ENCODE measurements at places on chromosomes 1 and 21.
A peak's percentile ranks its signal among the peaks of the same experiment; 100 is the strongest.

DNA sequence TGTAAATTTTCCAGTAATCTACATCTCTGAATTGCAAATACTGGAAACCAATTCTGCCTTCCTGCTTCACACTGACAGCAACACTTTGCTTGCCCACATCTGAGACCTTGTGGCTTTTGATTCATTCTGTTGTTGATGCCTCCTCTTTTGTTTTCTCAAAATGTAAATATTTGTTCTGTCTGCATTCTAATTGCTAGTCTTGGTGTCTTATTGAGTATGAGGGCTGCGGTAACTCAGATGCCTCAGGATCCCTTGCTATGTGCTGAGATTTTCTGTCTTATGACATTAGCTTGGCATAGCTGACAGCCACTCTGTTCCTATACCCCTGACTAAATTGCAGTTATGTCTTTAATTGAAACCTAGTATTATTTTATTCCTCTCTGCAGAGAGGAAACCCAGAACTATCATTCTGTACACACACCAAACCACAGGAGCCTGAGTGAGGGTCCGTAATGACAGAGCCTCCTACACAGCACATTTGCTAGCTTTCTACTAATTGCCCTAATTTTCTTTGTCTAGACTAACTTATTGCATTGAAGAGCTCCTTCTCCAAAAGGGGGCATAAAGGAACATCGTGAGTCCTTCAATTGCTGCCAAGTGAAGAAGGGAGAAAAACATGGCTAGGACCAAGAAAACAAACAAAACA is 72.1 kb downstream of the GREM2 start:
- no peak for DNase-seq

DNA sequence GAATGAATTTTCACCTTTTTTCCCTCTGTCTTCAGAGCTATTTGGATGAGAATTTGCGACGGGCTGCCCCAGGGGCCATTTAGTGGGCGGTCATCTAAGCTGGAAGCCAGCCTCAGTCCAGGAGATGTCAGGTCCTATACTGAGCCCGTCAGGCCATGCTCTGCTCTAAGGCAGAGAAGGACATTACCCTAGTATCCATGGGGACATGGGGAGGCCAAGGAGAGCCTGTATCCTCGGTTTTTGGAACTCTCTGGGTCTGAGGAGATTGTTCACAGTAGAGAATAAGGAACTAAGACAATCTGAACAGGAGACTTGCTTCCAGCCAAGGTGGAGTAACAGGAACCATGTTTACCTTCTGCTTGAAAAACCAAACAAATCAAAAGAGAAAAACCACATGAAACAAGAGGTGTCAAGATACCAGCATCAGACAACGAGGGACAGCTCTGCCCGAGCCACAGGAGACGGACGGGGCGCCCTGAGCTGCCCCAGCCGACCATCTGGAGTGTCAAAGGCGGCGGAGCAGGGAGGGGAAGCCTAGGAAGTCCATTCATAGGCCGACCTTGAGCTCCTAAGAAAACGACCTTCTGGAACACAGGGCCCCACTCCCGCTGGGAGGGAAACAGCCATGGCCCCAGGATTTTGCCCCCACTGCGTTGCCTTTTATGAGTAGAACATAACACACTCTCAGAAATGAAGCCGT is 20.0 kb upstream of the ADARB1 start:
- no peak for DNase-seq

- DNase-seq = no peak
Measured at GRCh38 chr1:154012129-154012528, 21.6 kb downstream of the RPS27 start.

- DNase-seq = peak; percentile 74
Measured at GRCh38 chr1:78070758-78071157, 25.0 kb downstream of the GIPC2 start.

GRCh38 chr1:153352523-153352922 is 3.9 kb upstream of the PGLYRP4 start:
- peak; percentile 53 for DNase-seq

GRCh38 chr21:31538816-31539215 is 120.7 kb upstream of the SOD1 start:
- DNase-seq = no peak

DNA sequence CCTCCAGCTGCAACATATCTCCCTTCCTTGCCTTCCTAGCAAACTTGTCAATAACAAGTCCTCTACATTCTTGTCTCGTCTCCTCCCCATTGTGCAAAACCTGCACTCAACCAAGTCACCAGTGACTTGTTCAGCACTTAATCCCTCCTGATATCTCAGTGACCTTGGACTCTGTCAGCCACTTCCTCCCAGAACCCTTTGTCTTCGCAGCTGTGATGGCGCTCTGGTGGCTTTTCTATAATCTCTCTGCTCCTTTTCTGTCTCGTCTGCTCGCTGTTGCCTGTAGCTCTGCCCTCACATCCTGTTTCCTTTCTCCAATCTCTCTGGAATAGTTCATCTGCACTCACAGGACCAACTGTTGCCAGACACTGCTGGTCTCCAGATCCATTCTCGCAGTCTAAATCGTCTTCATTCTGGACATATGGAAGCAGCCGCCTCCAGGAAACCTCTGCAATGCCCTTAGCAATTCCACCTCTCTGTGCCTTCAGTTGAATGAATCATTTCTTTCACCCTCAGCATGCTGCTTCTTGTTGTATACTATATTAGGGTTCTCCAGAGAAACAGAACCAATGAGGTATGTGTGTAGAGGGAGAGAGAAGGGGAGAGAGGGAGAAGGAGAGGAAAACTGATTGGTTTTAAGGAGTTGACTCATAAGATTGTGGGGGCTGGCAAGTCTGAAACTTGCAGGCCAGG is 17.4 kb upstream of the IFNAR2 start:
- no peak for DNase-seq

DNA sequence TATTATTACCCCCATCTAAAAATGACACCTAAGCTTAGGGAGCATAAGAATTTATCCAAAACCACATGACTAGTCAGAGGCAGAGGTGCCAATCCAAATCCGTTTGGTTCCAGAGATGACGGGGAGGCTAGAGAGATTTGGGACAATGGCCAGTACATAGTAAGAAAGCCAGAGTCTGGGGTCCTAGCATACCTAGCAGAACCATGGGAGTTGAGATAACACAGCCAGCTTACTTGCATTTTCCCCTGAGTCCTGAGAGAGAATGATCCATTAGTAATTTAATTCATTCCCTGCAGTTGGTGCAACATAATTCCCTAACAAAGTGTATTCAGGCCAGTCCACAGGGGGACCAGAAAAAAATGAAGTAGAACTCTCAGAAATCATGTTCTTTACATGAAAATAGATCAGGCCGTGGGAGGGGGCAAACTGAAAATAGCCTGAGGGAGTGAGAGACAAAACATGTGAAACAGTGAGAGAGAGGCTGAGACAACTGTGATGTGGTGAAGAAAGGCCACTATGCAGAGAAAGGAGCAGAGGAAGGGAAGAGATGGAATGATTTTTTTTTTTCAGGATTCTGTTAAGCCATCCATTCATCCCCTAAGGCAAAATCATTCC is 243.3 kb downstream of the BRINP2 start:
- DNase-seq = no peak

- DNase-seq = no peak
Measured at GRCh38 chr1:2115702-2116341, 65.6 kb downstream of the PRKCZ start.

DNA sequence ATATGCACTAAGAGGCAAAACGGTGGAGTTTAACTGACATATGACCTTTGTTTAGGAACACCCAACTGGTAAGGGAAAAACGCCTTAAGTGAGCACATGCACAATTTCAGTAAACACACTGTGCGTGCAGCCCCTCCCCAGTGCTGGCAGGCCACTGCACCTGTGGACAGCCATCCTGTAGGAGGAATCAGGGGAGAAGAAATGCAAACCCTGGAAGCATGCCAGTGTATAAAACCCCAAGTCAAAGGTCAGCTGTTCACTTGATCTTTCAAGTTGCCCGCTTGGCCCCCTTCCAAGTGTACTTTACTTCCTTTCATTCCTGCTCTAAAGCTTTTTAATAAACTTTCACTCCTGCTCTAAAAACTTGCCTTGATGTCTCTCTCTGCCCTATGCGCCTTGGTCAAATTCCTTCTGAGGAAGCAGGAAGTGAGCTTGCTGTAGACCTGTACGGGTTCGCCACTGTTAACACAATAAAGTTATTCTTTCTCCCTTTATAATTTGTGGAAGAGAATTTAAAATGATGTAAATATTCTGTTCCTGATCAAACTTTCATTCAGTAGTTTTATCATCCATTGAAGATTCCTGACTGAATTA is 31.8 kb downstream of the USP25 start:
- no peak for DNase-seq

GRCh38 chr1:245869847-245870246 is 637.2 kb downstream of the SMYD3 start:
- no peak for DNase-seq

- DNase-seq = no peak
Measured at GRCh38 chr1:78088015-78088414, 42.2 kb downstream of the GIPC2 start.

- DNase-seq = peak; percentile 73
Measured at GRCh38 chr1:79355090-79355489, 348.6 kb upstream of the ADGRL4 start.

GRCh38 chr1:230423951-230424350 is 2.2 kb downstream of the PGBD5 start:
- no peak for DNase-seq

DNA sequence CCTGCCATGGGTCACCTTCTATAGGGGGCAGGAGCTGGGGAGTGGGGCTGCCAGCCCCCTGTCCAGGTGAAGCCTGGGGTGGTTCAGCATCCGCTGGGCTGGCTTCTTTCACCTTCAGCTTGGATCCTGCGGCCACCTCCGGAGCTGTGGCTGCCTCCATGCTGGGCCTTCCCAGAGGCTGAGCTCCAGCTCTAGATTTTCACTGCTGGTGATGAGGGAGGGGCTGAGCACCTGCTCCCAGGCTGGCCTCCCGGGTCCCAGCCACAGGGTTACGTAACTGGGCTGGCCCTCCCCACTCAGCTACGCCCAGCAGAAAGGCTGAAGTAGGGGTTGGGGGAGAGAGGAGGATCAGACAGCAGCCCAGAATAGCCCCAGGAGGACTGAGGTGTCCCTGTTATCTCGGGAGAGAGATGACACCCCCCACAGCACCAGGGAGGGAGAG is at the start of gene MYBPHL:
TSS of gene MYBPHL (minus strand) at position 180 of the 442 bp plus-strand sequence. CDS start at position 160, 20 bp downstream.
- no peak for DNase-seq

GRCh38 chr1:116827607-116828105 is 73.4 kb downstream of the CD2 start:
- no peak for DNase-seq

- DNase-seq = peak; percentile 27
Measured at GRCh38 chr1:202571719-202572339, 138.4 kb downstream of the SYT2 start.

GRCh38 chr1:32623775-32624174 is 26.6 kb downstream of the ZBTB8OS start:
- DNase-seq = no peak

GRCh38 chr1:98452162-98452561 is 209.4 kb upstream of the SNX7 start:
- DNase-seq = no peak

DNA sequence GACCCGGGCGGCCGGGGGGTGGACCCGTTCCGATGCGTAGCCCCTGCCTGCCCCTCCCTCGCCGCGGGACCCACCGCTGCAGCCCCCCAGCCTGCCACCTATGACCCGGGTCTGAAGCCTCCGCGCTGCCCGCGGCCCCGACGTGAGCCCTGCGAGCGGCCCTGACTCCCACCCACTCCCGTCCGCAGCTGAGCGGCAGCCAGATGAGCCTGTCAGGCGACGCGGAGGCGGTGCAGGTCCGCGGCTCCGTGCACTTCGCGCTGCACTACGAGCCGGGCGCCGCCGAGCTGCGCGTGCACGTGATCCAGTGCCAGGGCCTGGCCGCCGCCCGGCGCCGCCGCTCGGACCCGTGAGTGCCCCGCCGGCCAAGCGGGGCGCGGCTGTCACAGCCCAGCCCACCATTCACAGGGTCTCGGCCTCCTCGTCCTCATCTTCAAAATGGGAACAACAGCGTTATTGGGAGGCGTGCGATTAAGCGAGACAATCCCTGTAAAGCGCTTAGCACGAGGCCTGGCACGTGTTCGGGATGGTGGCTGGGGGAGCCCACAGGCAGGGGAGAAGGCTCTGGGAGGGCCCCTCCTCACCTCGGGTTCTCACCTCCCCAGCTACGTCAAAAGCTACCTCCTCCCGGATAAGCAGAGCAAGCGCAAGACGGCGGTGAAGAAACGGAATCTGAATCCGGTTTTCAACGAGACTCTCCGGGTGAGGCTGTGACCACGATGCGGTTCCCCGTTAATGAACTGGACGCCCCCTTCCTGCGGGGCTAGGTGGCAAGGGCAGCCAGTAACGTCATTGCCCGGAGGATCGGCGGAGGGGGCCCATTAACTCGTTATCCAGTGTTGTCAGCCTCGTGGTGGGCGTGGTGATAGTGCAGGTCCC is 8.2 kb downstream of the SYTL1 start:
- DNase-seq = peak; percentile 60

DNA sequence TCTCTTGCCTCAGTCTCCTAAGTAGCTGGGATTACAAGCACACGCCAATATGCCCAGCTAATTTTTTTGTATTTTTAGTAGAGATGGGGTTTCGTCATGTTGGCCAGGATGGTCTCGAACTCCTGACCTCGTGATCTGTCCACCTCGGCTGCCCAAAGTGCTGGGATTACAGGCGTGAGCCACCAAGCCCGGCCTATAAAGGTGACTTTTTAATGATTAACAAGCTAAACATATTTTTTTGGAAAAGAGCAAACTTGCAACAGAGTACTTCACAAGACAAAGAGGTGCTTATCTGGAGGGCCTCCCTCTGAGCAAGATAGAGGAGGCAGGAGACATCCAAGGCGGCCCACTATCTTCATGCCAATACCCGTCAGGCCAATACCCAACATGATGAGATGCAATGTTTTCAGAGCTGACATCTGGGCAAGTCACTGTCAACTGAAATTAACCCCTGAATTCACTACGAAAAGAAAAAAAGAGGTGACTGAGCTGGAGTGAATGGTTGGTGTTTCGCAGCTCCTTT is 10.5 kb downstream of the BCAR3 start:
- no peak for DNase-seq

- peak; percentile 63 for DNase-seq
Measured at GRCh38 chr1:219566951-219567947, 45.7 kb downstream of the ZC3H11B start.

GRCh38 chr1:157753611-157754010 is 23.3 kb downstream of the FCRL2 start:
- DNase-seq = no peak

GRCh38 chr1:155022136-155022926 is 11.2 kb downstream of the DCST2 start:
- no peak for DNase-seq

- DNase-seq = no peak
Measured at GRCh38 chr1:69157046-69157756, 410.5 kb upstream of the LRRC7 start.

GRCh38 chr1:231219422-231220401 is 21.3 kb upstream of the GNPAT start:
- no peak for DNase-seq

DNA sequence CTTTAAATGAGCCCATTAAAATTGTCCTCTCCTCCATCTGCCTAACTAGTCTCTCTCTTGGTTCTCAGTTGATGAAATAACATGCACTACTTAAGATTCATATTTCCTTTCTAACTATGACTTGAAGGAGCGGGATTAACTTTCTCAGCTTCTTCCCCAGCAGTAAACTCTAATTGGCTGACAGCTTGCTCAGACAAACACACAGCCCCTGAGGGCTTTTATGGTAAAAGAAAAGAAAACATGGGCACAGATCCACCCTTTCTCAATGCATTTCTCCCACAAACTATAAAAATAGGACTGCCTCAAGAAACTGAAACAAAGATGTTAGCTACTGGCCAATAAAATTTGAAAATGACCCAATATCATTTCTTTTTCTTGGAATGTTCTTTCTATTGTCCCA is 703.1 kb downstream of the ADGRL2 start:
- peak; percentile 69 for DNase-seq

GRCh38 chr1:153623101-153623500 is 4.2 kb downstream of the S100A13 start:
- DNase-seq = no peak

- no peak for DNase-seq
Measured at GRCh38 chr1:237811633-237812032, 79.1 kb downstream of the ZP4 start.
